ENCODE measurements at places on chromosomes 13 and 19.
A peak's percentile ranks its signal among the peaks of the same experiment; 100 is the strongest.

GRCh38 chr19:5052945-5053485 is 84.1 kb downstream of the KDM4B start:
- no peak for DNase-seq

DNA sequence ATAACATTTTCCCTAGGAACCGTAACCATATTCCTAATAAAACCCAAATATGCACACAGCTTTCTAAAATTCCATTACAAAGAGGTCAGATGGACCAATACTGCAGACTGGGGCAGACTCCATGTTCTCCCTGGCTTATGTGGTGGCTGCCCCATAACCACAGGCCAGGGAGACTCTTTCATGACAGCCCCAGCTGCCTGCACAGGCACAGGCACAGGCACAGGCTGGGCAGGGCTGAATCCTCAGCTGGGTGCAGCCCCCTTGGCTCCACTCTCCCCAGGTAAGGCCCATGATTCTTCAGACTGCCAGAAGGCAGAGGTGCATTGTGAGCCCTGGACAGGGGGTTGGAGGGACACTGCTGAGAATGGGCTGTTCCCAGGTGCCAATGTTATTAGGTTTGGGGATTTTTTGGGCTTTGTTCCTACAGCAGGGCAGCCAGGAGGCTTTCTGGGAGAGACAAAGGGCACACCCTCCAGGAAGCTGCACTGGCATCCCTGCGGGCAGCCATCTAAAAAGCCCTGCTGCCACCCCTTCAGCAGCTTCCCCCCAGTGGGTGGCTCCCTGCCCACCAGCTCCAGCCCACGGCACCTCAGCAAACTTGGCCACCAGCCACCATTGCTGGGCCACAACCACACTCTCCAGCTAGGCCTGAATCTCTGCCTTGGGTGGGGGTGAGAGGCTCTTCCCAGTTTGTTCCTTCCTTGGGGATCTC is 20.0 kb downstream of the DOCK9 start:
- no peak for DNase-seq

GRCh38 chr13:73404581-73404980 is 345.8 kb downstream of the KLF5 start:
- DNase-seq, result no peak

- DNase-seq, result no peak
These were observed 30.2 kb downstream of the PDCD5 start for GRCh38 chr19:32611161-32611560.

GRCh38 chr19:6802336-6803035 is 30.0 kb downstream of the VAV1 start:
- peak; percentile 68 for DNase-seq

DNA sequence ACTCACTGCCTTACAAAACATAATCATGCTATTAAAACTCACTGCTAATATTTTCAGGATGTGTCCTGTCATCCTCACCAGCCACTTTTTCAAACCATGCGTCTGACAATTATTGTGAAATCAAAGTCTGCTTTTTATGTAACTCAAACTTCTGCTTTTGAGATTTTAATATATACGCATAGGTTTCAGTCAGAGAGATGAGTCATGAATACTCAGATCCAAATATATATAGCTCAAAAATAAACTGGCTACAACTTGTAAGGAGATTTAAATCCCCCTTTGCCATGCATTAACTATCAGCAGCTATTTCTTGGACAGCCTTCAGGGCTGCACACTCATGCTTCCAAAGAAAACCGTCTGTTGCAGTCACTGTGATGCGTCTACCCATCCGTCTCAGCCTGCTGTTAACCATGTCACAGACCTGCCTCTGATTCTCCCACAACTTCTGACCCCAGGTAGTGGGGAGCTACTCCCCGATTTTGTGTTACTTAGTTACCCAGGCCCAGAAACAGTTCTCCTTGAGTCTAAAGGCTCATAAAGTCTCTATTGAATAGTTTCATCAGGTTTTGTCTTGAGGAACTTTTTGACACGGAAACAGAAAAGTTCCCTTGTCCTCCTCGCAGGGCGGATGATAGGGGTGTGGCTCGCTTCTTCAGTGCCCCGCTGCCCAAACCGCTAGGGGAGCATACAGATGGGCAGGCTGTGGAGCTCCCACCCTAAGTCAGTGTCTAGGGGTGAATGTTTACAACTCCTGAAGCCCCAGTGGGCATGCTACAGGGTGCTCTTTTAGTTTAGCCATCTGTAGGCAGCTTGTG is 33.8 kb upstream of the SGCG start:
- DNase-seq, result no peak

- no peak for DNase-seq
These were observed 6.4 kb downstream of the ANGPTL4 start for GRCh38 chr19:8370176-8371010.

Data from activated naive CD4-positive, alpha-beta T cell treated with anti-CD3 and anti-CD28 coated beads, Interleukin-2, amount 10 ng/mL, durations not matched to agents 7 days and 5 days (primary cell).